CD4-positive, CD25-positive, alpha-beta regulatory T cell (primary cell): ENCODE measurements at places on chromosomes 2 and 18.

- no peaks in the 10 kb centered on the region for H3K36me3 ChIP-seq
- no peak overlapping the region for H3K27ac ChIP-seq
- no peak overlapping the region for H3K4me3 ChIP-seq
- DNase-seq: no peak
- no peaks in the 10 kb centered on the region for H3K4me1 ChIP-seq
Measured at GRCh38 chr18:6810191-6810590, 80.7 kb downstream of the ARHGAP28 start.

- DNase-seq: no peak
- H3K4me1 ChIP-seq: no peaks in the 10 kb centered on the region
- no peak overlapping the region for H3K4me3 ChIP-seq
- no peaks in the 10 kb centered on the region for H3K36me3 ChIP-seq
- H3K27ac ChIP-seq: no peak overlapping the region
Measured at GRCh38 chr2:223010641-223011040, 41.3 kb upstream of the KCNE4 start.

DNA sequence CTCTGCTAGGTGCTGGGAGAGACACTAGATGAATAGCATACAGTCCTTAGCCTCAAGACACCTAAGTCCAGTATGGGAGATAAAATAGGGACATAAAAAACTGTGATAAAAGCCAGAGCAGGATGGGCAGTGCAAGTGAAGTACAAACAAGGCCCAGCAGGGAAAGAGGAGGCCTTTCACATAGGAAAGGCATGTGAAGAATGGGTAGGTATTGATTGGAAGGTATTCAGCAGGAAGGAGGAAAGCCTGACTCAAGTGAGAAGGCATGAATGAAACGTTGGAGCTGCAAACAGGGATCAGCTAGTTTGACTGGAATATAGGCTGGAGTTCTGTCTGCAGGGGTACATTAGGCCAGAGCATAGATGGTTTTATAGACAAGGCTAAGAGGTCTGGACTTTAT is 11.0 kb upstream of the CXCR4 start:
- peaks cover 84% of the 10 kb centered on the region for H3K4me1 ChIP-seq
- H3K27ac ChIP-seq: peak overlapping the region; percentile 99
- peak overlapping the region; percentile 64 for H3K4me3 ChIP-seq
- no peaks in the 10 kb centered on the region for H3K36me3 ChIP-seq
- no peak for DNase-seq

DNA sequence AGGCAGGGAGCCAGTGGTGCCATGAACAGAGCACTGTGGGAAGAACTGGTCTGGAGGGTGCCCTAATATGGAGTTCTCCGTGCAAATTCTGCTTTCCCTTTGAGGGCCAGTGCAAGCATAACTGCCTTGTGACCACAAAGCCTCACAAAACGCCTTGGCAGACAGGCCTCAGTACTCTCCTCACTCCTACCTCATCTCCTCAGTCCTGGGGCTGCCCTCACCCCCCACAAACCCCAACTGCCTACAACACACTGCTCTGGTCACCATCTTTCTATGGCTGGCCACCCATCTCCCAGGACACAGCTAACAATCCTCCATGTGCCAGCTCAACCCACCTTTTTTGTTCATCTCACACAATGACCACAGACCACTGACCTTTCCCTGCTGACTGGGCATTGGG is 8.9 kb downstream of the COX5B start:
- no peak overlapping the region for H3K4me3 ChIP-seq
- no peaks in the 10 kb centered on the region for H3K4me1 ChIP-seq
- H3K27me3 ChIP-seq: no peaks in the 10 kb centered on the region
- no peak overlapping the region for H3K27ac ChIP-seq
- no peak for DNase-seq

DNA sequence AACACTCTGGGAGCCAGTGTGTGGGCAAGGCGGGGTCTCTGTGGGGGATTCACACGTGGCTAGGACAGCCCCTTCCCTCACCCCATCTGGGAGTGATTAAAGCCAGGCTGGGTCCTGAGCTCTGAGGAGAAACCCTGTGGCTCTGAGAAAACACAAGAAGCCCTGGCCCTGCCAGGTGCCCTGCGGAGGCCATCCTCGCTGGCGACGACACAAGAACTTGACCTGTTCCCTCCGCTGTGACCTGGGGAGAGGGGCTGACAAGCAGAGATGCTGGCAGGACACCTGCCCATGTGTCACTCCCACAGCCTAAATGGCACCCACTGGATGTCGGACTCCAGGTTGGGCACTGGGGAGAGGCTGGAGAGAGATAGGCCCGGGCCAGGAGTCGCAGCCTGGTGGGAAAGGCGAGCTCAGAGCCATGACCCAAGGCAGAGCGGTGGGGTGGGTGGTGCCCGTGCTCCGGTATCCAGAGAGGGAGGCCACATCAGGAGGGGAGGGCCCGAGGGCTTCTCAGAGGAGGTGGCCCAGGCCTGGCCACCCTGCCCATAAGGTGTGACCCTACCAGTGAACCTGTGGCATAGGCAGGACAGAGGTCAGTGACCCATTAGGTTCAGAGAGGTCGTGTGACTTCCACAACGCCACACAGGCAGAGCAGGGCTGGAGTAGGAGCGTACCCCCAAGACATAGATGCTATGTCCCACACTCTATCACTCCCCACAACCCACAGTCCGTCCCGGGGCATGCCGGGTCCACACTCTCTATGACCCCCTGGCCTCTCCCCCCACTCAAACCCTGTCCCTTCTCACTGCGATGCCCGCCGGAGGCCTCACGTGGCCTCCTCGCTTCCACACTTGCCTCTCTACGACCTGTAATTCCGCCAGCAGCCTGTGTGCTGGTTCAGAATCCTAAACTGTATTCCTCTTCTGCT is 59.4 kb upstream of the HPCAL1 start:
- H3K36me3 ChIP-seq: no peaks in the 10 kb centered on the region
- H3K4me3 ChIP-seq: no peak overlapping the region
- no peak overlapping the region for H3K27ac ChIP-seq
- no peaks in the 10 kb centered on the region for H3K27me3 ChIP-seq
- H3K4me1 ChIP-seq: no peaks in the 10 kb centered on the region
